ENCODE measurements at places on chromosomes 6 and 20. TPM values are rescaled to one million over a fixed set of nuclear protein-coding genes. Genes with fewer than 3 reads are reported as not detected.

EFCAB8 gene
- total RNA-seq = not detected

JPH2 gene
- total RNA-seq = 131 TPM

DNA sequence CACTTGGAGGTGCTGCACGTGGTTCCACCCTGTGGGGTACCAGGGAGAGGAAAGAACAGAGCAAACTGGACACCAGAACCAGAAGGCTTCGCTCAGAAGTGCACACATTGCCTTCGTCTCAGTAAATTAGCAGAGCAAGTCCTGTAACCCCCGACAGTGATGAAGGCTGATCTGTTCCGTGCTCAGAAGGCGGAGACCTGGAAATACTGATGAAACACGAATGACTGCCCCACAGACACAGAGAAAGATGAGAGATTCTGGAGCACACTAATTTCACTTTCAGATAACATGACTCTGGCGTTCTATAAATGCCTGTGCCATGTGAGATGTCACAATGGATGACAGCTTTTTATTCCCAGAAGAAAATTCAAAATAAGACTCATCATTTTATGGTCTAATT lies 44.2 kb upstream of the CCR6 start:
- no peak for DNase-seq

- DNase-seq = no peak
Measured at GRCh38 chr6:147267658-147268057, 63.4 kb downstream of the STXBP5 start.

- DNase-seq = no peak
Measured at GRCh38 chr6:75220357-75220756, 14.5 kb upstream of the COL12A1 start.

DNA sequence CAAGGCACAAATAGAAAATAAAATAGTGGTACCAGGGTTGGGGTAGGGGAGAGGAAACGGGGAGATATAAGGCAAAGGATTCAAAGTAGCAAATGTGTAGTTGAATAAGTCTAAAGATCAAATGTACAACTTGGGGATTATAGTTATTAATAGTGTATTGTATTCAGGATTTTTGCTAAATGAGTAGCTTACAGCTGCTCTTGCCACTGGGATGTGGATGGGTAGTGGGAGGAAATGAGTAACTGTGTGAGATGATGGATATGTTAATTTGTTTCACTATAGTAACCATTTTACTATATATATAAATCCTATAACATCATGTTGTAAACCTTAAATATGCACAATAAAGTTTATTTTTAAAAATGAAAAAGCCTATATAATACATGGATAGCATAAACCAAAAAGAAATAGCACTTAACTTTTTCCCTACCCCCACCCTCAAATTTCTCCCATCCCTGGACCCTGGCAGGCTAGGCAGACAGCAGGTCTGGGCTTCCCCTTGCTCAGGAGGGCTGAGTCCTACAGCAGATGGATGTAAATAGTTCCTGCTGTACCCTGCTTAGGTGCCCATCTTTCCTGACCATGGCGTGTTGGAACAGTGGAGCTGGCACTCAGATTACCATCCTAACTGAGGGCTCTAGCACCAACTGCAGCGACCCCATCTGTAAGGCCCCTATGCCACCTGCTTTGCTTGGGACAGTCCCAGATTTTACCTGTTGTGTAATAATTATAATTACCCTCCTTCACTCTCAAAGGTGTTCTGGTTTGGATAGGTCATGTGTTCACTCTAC lies 28.6 kb upstream of the PBOV1 start:
- no peak for DNase-seq
